Activated CD4-positive, alpha-beta T cell treated with anti-CD3 and anti-CD28 coated beads for 4 hours (primary cell): ENCODE measurements at places on chromosomes 4 and X.

DNA sequence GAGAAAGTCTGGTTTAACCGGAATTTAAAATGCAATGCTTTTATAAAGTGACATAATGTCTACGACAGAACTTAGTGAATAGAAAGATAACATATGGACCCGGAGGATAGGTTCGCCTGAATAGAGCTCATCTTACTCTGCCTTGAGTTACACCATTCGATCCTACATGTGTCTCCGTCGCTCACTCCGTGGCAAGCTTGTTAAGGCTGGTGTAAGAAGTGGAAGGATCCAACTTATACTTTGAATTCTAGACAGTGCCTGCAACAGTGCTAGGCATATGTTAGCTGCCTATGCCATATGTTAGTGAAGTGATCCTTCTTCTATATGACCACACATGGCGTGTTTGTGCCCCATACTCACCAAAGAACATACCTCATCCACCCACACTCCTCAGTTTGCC, 50.9 kb downstream of the SEL1L3 start:
- DNase-seq, result no peak

DNA sequence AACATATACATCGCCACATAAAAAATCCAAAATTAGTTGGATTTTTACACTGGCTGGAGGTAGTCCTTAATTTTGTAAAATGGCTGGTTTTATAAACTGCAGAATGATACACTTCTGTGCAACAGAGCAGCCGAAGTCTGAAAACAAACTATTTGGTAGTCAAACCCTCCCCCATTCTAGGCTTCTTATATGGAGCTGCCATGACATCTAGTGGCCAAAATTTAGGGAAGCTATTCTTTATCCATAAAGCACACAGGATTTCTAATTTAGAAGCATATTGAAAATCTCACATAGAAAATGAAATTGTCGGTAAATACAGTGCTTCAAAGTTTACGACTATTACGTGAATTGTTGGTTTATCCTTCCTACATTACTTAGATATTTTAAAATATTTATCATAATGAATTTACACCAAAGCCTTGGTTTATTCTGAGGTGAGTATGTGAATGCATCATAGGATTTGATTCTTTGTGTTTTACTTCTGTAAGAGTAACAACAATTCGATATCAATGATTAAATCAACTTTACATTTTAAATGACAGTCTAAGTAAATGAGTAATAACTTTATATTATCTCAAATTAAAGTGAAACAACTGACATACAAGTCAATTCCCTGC, 113.4 kb upstream of the FAM241A start:
- DNase-seq, result no peak

GRCh38 chr4:18214411-18215055, 193.0 kb upstream of the LCORL start:
- no peak for DNase-seq

- DNase-seq, result no peak
Measured at GRCh38 chr4:174582463-174582862, 60.2 kb upstream of the HPGD start.

DNA sequence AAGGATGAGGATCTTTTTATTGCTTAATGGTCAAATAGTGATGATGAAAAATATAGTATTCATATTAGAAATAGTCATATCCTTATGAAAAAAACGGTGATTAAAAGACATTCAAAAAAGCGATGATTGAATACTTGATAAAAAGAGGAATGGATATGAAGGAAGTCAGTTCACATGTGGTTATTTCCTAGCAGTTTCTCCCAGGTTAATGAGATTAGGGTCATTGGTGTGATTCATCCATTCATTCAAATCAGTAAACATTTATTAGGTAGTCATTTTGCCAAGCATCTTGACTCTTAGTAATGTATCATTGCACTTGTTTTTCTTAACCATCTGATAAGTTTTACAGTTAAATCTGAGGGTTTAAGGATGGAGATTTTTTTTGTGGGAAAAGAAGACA, 294.1 kb downstream of the ARHGAP24 start:
- no peak for DNase-seq
